ENCODE measurements at places on chromosomes 2 and 18.
A peak's percentile ranks its signal among the peaks of the same experiment; 100 is the strongest.

DNA sequence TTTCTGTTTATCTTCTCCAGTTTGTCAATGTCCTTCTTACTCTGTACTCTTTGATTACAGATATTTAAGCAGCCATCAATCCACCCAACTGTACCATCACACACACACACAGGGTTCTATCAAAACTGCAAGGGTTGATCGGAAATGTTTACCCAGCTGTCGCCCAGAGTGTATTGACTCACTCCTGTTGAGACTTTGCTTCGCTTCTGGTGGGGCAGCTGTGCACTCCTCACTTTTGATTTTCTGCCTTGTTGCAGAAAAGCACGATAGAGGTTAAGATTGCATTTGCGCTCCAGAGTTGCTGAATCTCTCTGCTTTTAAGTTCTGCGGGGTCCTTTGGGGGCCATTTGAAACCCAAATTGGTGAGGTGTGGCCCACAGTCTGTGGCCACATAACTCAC, 216.2 kb downstream of the SETBP1 start:
- no peak for DNase-seq

DNA sequence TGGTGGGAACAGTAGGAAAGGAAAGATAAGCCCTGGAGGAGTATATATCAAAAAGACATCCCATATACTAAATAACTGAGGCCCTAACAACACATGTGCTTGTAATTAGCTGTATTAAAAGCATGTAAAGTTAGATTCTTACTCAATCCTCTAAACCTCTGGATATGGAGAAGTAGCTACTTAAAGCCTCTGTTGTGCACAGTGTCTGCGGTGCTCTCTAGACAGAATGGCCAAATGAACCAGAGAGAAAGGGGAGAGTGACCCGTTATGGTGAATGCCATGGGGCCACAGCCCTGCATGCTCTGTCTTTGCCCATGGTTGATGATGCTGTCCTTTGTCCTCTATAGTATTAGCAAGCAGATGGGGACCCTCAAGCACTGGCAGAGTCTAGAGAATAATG, 104.4 kb upstream of the SLC8A1 start:
- DNase-seq: no peak

DNA sequence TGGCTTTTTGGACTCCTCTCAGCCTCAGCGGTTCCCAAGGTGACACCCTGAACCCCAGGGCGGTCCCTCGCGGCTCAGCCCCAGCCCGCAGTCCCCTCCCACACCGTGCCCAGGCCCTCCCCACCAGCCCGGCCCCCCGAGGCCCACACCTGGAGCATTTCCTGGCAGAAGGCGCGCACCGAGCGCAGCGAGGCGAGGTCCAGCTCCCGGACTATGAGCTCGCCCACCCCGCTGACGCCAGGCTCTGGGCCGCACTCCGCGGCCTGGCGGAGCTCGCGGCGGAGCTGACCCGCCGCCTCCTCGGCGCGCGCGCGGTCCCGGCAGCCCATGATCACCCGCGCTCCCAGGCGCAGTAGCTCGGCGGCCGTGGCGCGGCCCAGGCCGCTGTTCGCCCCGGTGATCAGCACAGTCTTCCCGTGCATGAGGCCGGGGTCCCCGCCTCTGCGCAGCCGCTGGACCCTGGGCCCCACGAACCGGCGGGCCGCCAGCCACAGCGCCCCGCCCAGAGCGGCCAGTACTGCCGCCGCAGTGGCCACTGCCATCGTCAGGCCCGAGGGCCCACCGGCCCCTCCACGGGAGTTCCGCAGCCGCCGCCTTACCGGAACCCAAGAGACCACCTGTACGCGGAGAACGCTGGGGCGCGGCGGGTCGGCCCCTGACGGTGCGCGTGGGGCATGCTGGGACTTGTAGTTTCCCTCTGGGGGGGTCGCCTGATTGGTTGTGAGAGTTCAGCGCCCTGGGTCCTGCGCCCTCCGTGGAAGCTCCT, at the start of gene RDH14:
TSS of gene RDH14 (minus strand) at position 623 of the 766 bp plus-strand sequence. CDS start at position 542, 81 bp downstream.
- peak; percentile 88 for DNase-seq

DNA sequence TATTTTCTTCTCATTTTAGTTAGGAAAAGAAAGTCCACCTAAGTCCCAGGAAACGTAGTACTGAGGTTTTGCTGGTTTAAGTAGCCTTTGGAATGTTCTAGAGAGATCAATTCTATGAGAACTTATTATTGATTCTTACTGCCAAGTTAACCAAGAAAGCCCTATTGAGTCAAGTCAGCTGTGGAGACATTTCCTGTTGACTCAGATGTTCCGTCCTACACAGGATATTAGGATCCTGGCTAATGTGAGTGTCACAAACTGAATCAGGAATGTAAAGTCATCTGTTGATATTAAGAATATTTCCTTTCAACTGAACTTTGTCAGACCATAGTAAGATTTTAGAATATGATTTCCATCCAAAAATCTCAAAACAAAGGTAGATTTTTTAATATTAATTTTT, 654.3 kb downstream of the LRRTM4 start:
- DNase-seq: peak; percentile 24

- DNase-seq: peak; percentile 16
These were observed 9.8 kb downstream of the ACP1 start for GRCh38 chr2:274503-274902.

DNA sequence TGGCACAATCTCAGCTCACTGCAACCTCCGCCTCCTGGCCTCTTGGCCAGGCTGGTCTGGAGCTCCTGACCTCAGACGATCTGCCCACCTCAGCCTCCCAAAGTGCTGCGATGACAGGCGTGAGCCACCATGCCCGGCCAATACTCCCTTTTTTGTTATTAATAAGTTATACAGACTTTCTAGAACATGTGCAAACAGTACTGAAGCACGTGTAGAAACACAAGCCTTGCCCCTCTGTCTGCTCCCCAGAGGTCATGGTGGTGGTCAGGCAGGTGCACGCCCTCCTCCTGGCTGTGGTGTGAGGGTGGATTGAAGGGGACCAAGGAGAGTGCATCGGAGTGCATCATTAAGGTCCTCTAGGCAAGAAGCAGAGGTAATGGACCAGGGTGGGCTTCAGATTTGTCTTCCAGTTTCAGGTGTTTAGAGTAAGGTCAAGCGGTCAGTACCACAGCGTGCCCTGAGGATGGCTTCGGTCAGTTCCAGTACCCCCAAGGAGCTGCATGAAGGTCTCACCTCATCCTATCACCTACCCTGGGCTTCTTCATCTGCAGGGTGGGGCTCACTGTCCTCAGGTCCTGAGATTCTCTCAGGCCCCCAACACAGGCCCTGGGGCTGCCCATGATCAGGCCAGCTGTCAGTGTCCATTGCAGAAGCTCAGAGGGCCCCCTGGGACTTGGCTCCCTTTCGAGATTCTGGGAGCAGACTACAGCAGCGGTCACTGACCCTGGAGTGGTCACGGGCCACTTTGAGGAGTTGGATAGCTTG, 124.3 kb downstream of the GLI2 start:
- no peak for DNase-seq

GRCh38 chr18:78860117-78860516, 119.5 kb upstream of the SALL3 start:
- no peak for DNase-seq

DNA sequence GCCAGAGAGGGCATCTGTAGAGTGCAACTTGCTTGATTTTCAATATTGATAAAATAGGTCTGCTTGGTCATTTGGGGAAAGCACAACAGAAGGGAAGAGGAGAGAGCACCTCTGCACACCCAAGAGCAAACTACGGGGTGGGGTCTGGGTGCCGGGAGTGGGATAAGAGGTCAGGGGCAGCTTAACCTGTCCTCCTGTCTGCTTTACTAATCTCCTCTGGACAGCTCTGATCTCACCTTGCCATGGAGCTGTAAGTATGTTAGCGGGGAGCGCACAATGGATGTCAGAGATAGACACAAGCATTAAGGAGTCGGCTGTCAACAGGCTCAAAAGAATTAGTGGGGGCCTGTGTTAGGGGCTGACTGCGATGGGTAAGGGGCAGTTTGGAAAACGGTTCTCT, 328.7 kb downstream of the CYRIA start:
- DNase-seq: no peak

- DNase-seq: peak; percentile 49
These were observed 4.1 kb downstream of the CDK5R2 start for GRCh38 chr2:218963601-218964000.

- DNase-seq: peak; percentile 64
These were observed 45.2 kb downstream of the NCK2 start for GRCh38 chr2:105789745-105790460.

DNA sequence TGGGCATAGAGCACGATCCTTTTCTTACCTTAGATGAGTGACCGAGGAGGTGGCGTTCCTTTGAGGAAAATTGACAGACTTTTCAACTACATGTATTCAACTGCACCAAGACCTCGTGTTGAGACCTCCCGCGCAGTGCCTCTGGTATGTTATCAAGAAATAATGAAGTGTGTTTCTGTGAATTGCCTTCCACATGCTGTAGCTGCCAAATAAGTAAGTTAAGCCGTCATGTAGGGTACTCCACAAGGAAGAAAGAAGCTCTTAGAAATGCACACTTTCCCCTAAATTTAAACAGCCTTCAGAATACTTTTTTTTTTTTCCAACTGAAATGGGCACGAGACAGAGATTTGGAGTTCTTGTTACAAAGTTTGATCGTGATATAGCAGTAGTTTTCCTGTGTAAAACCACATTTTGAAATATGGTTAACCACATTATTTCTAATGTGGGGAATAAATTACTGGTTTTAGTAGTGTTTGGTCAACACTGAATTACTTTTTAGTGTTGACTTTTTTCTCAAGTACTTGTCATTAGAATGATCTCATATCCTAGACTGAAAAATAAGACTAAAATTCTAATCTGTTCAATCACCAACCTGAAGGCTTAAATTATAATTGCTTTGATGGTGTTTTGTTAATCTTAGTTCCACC, 30.5 kb downstream of the PDK1 start:
- no peak for DNase-seq

GRCh38 chr2:39567507-39567906, 98.2 kb upstream of the TMEM178A start:
- DNase-seq: no peak

DNA sequence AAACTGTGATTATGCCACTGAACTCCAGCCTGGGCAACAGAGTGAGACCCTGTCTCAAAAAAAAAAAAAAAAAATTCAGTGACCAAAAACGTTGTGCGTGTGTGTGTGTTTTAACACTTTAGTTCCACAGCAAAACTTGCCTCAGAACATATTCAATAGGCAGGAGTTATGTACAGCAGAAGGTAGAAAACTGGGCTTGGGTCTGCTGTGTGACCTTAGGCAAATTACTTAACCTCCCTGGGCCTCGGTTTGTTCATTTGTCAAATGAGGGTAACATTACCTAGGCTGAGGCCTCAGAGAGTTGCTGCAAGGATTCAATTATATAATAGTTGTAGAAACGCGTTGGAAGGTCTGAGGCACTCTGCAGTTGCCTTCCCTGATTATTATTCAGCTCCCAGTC, 10.3 kb upstream of the SCG2 start:
- DNase-seq: no peak

Measured in mammary epithelial cell (primary cell).